Stimulated activated CD4-positive, alpha-beta T cell treated with anti-CD3 and anti-CD28 coated beads, Interleukin-12 subunit alpha, Interleukin-12 subunit beta, amount 100 ng/mL, for 4 hours (primary cell): ENCODE measurements at places on chromosomes 2 and 18.

DNA sequence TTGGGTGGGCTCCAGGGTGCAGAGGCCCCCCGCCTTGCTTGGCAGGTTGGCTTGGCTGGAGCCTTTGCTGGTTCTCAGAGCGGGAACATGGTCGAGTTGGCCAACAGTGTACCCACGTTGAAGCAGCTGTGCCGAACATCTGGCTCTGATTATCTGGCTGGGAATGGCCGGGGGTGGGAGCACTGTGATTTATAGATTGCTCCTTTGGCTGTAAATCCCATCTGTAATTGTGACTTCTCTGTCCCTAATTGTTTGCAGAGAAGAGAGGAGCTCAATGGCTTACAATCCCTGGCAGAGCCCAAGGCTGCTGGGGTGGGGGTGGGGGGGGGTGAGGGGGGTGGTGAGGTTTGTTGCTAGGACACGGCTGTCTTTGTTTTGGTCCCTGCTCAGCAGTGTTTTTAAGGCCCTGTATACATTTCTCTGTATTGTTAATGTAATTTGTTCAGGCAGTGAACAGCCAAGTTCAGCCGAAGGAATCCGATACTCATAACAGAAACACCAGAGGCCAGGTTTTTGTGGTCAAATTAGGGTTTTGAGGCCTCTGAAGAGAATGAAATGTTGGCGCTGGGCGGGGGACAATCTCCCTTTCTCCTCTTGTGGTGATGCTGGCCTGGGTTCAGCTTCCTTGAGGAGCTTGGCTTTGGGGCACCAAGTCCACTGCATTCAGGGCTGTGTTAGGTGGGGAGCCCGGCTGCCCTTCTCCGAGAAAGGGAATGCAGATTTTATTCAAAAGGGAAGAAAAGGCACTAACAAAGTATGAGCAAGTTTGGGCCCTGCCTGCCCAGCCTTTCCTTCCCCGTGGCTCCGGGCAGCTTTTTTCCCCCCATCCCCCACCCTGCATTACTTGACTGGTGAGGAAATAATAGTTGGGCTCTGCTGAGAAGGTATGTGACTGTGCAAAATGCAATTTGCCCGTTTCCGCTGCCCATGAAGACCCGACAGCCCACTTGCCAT, 82.5 kb downstream of the TCF7L1 start:
- DNase-seq = no peak

DNA sequence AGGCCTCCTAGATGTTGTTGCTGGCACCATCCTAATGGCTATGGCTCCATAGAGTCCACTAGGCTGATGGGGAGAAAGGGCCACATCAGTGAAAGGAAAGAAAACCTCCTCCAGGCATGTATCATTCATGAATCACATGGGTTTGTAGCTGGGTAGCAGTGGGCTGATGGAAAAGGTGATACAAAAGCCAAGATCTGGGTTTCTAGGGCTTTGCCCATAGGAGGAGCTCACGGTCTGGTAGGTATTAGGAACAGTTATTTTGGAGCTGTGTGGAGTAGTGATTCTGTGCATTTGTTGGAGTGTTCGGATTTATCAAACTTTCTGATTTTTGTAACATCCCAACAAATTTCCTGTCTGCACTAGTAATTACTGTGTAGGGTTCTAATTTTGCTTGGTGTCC, 259.2 kb downstream of the SLC4A3 start:
- DNase-seq = no peak

GRCh38 chr18:79644006-79644665, 35.5 kb upstream of the CTDP1 start:
- peak; percentile 68 for DNase-seq

GRCh38 chr2:43202289-43202688, 24.1 kb downstream of the ZFP36L2 start:
- DNase-seq = no peak

DNA sequence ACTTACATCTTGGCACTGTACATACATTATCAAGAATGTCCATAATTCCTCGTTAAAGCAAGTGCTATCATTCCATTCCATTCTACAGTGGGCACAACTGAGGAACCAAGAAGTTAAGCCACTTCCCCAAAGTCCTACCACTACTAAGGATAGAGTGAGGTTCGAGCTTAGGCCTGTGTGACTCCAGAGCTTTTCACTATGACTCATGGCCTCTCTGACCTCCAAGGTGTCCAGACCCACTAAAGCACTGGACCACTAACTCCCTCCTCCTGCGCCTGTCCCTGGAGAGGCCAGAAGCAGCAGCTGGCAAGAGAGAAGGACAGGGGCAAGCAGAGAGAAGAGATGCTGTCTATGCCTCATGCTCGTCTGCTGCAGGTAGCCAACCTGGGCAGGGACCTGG, 117.0 kb downstream of the ZBTB7C start:
- no peak for DNase-seq

GRCh38 chr2:121398853-121399252, 113.9 kb upstream of the TFCP2L1 start:
- DNase-seq = no peak

GRCh38 chr2:161371869-161372268, 44.2 kb upstream of the TBR1 start:
- DNase-seq = no peak

DNA sequence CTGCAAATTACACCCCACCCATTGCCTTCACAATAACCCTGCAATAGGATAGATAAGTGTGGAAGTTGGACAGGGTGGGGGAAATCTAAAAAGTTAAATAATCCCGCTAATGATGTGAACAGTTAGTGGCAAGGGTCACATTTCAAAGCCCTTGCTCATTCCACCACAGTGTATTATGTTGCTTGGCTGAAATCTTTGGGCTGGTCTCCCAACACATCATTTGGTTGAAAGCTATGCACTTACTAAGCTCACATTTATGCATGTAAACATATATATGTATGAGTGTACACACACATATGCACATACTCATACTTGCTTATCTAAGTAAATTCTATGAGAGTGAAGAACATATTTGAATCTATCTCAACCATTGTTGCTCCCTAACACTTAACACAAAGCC, 197.8 kb downstream of the RDH14 start:
- DNase-seq = no peak

DNA sequence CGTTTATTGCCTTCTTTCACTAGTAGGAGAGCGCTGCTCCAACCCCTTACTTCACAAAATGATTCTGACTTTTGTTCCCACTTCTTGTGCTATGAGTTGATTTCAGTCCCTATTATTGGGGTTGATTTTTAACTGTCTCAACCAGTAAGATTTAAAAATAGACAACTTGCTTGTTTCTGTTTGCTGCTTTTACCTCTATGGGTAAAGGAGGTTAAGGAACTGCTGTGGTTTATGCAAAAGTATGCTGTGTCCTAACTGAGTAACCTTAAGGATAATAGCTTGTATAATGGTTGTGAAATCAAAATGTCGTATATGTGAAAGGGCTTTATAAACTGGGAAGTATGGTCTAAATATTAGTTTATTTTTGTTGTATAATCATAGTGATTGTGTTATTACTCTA, 22.6 kb downstream of the ALMS1 start:
- DNase-seq = no peak

- DNase-seq = no peak
Observed at GRCh38 chr2:72144632-72145288, 2.9 kb downstream of the CYP26B1 start.

DNA sequence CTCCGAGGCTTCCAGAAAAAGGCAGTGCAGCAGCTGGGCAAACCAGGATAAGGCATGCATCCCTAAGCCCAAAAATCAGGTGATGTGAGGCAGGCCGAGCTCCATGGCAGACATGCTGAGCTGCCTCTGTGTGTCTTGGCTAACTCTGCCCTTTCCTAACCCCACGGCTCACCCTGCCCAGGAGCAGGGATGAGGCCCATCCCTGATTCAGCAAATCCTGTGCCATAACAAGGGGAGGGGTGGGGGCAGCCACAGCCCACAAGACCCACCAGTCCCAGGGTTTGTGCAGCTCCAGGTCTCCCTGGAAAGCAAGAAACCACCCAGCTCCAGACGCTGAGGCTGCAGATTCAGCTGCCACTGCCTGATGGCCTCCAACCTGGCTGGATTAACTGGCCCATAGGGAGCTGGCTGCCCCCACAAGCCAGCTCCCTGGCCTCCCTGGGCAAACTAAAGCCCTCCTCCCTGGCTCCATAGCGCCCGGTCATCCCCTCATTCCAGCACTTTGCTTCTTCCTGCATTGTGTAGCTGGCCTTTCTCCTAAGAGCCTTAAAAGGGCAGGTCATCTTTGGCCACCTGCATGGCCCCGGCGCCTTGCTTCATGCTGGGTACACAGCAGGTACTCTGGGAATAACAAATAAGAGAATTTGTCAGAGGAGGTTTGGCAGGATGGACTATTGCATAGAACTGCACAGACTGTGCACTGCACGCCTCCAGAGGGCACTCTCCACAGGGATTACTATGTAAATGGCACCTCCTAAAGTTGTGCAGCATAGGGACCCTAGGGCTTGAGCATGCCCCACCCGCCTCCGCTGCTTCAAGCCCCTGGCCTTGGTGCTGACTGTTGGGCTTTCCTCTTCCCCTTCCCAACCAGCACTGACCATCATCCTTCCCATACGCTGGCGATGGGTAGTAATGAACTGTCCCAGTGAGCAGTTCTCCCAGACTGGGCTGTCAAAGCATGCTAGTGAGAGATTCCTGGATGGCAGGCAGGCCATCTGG, 10.7 kb downstream of the STEAP3 start:
- DNase-seq = no peak

GRCh38 chr2:4077017-4077416, 373.6 kb downstream of the DCDC2C start:
- no peak for DNase-seq

GRCh38 chr2:234690569-234691213, 193.8 kb upstream of the ARL4C start:
- DNase-seq = no peak

- DNase-seq = no peak
Observed at GRCh38 chr2:47250586-47251403, 95.7 kb upstream of the STPG4 start.

GRCh38 chr2:121343191-121343590, 58.2 kb upstream of the TFCP2L1 start:
- no peak for DNase-seq

- no peak for DNase-seq
Observed at GRCh38 chr2:202335791-202336467, 40.2 kb upstream of the BMPR2 start.

DNA sequence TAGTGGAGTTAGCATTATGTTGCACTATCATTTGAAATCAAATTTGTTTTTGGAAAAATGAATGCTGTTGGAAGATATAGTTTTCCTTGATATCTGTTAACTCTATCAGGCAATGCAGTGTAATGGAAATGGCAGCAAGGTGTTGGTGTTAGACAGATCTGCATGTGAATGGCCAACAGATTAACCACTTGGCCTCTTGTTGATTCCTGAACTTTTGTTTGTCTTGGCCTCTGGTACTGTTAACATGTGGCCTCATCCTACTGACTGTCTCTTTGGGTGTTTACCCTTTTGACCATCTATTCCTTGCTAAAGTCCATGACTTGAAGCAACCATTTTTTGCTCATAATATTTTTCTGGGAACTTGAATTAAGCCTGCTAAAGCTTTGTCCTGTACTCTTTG, 110.2 kb upstream of the CDH2 start:
- DNase-seq = no peak

DNA sequence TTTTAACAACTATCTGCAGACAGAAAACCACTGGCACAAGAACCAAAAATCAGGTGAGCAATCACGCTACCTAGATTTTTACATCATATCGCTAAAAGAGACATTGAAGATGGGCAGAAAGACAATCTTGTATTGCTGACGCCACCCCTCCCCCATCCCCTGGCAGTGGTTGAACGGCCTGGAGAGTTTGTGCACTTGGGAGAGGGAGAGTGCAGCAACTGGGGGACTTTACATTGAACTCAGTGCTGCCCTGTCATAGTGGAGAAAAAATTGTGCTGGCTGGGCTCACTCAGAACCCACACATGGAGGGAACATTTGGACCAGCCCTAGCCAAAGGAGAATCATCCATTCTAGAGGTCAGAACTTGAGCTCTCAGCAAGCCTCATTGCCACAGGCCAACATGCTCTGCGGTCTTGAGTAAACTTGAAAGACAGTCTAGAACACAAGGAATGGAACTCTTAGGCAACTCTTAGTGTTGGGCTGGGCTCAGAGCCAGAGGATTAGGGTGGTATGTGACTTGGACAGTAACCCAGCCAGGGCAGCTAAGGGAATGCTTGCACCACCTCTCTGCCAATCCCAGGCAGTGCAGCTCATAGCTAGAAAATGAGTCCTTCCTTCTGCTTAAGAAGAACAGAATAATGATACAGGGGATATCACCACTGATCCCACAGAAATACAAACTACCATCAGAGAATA, 220.0 kb upstream of the CYP26B1 start:
- no peak for DNase-seq

DNA sequence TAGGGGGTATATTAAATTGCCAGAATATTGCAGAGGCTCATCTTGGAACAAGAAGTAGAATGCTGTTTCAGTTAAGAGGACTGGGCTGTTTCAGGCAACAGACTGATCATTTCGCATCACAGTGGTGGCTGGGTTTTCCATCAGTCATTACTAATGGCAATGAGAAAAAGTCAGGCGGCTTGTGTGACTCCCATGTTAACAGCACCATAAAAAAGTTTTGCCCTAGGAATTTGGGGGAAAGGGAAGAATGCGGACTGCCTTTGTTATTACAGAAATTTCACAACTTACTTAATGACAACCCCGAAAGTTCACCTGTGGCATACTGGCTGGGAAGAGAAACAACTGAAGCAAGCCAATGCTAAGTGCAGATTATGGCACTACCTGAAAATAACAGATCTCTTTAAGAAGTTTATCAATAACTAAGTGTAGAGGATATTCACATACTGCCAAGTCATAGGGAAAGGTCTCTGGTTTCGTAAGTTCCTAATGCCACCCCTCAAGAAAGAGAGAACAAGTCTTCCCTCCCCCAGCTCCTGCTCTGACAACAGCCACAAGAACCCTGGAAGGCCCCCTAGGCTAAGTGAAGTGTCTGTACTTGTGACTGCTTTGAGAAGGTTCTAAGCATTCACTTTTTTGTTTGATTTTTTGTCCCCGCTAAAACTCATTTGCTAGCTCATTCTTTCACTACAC, 40.5 kb upstream of the AP1S3 start:
- DNase-seq = no peak

GRCh38 chr18:53380063-53380639, 844.3 kb downstream of the MBD2 start:
- no peak for DNase-seq
